ENCODE measurements at places on chromosomes 4 and X. TPM values are rescaled to one million over a fixed set of nuclear protein-coding genes. Genes with fewer than 3 reads are reported as not detected.

- no peak for DNase-seq
These were observed 26.4 kb upstream of the AKAP17A start for GRCh38 chrX:1564750-1565683.

DNA sequence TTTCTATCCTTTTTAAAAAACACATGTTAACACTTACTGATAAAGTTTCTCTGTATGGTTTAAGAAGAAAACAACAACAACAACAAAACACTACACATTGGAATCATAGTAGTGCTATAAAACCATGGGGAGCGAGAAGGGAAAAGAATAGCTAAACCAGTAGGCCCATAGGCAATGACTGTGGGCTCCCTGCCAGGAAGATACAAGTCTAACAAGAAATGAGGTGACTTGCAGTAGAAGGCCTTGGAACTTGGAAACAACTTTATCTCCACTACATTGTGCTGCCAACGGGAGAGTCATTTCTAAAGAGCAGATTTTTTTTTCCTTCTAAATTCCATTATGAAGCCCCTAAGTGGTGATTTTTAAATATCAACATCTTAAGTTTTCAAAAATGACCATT, 78.0 kb downstream of the GPC4 start:
- no peak for DNase-seq

DNA sequence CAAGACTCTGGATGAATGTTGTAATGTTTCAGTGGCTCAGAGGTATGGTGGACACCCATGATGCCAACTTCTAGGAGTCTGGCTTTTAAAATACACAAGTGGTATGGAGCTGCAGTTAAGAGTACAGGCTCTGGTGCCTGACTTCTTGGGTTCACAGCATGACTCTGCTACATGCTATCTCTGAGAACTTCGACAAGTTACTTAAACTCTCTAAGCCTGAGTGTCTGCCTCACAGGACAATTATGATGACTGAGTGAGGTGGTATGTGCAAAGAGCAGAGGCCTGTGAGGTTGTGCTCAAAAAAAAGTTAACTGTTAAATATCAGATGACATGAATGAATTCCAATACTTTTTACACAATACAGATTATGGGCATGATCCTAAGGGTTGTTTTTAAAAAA, 90.9 kb upstream of the SRD5A3 start:
- DNase-seq = no peak

DNA sequence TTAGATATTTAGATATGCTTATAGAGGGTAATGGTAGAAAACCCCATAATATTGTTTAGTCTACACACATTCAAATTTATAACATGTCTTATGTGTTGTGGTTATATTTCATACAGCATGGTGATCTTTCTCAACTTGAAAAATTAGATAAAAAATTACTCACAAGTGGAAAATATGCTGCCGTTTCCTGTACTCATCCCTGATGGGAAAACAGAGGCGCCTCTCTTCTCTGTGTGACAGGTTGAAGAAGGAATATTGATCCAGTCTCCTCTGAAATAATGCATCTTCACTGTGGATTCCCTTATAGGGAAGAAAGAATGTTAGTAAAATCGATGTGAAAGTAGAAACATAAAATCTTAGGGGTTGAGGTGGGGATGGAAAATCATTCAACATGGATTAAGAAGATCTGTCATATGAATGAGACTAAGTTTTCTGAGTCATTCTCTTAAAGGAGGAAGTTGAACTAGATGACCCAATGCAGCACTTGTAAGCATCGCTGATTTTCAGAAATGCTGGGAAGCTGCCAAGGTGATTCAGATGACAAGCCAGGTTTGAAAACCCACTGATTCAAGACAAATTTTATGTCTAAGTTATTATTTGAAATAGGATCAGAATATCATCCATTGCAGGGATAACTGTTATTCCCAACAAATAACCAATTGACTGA, 70.7 kb downstream of the ANKRD50 start:
- no peak for DNase-seq

The SCRG1 gene
- total RNA-seq = not detected

- DNase-seq = no peak
These were observed 153.5 kb downstream of the PCDH18 start for GRCh38 chr4:137378821-137379220.

- no peak for DNase-seq
These were observed 87.1 kb downstream of the ITIH6 start for GRCh38 chrX:54710920-54711319.

The RAB39B gene
- total RNA-seq = 13.2 TPM

The AKAP4 gene
- not detected for total RNA-seq

The SLC2A9 gene
- total RNA-seq = 0.54 TPM

GRCh38 chrX:48497871-48498270, 10.9 kb upstream of the PORCN start:
- DNase-seq = no peak

DNA sequence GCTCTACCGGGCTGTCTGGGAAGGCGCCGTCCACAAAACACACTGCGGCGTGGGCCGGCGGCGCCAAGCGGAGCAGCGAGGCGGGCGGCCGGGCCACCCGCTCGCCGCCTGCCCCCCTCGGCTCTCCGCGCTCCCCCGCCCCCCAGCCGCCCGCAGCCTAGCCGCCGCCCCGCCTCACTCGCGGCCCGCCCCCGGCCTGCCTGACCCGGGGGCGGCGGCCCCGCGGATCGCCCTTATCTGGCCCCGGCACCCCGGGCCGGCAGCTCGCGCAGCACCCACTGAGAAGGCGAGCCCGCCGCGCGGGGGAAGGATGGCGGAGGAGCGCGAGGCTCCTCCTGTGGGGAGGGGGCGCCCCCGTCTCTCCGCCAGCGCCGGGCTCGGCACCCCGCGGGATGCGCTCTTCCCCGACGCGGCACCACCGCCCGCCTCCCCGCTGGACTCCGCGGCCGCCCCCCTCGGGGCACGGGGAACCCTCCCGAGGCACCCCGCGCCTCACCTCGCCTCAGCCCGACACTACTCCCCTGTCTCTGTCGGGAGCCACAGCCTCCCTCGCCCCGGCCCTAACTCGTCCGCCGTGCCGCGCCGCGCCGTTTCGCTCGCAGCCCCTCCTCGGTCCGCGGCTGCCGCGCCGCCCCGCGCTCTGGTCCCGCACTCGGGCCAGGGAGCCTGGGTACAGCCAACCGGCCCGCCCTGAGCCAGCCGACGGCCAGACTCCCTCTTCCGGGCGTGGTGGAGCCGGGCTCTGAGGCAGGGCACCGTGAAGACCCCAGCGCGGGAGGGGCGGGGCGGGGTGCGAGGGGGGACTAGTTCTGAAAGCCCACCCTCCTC, 566 bp downstream of the ATP11C start:
- peak; percentile 37 for DNase-seq

The VSIG1 gene
- total RNA-seq = 1.2 TPM

DNA sequence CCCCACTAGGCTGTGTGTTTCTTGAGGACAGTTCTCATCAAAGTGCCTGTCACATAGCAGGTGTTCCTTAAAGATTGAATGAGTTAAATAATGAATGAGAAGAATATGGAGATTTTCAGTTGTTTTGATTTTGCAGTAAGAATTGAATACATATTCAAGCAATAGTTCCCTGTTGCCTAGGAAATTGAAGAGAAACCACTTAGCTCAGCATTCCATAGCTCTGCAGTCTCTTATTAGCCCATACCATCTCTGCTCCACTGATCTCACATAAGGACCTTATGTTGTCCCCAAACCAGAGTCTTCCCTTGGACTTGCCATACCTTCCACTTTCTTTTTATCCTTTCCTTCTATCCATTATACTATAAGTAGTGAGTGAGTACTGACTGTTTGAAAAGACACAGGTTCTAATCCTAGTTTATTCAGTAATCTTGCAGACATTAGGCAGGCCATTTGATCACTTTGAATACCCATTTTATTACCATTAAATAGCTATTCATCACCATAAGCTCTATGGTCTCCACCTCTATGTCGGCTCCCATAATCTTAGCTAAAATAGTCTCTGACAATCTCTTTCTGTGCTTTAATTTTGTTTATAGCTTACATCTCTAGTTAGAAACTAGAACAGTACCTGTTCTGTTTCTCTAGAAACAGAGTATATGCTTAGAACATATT, 1059.6 kb upstream of the SLIT2 start:
- DNase-seq = no peak

The CHRDL1 gene
- total RNA-seq = not detected

The SCML1 gene
- 4.1 TPM for total RNA-seq

The TMEM255A gene
- total RNA-seq = not detected

DNA sequence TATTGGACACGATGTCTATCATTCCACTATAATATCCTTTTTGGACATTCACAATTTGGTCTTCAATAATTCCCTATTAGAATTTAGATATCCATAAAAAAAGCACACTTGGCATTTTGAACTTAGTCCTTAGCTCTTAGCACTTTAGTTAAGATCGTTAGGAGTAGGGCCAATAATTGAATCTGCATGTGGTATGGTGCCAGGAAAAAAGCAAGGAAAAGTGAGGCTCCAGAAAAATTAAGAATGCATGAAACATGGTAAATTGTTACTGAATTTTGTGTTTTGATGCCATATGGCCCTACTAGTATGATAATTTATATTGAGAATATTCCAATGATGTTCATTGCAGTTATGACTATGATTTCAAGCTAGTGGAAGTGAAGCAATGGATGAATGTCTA, 53.6 kb upstream of the TEX13A start:
- no peak for DNase-seq

DNA sequence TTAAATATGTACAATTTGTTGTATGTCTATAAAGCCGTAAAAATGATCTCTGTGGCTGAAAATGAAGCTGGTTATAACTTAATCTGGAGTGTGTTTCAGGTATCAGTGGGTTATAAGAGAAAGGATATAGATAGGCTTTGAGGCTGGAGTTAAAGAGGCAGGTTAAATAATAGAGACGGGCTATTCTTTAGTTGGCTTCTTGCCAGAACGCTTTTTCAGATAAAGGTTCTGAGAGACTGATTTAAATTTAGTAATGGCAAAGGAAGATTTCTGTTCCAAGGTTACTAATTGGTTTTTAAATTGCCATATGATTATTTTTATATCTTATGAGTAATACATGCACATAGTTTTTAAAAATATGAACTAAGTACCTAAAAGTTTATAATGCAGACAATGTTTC, 117.4 kb downstream of the AWAT2 start:
- DNase-seq = no peak

The TMEM31 gene
- total RNA-seq = 0.52 TPM

DNA sequence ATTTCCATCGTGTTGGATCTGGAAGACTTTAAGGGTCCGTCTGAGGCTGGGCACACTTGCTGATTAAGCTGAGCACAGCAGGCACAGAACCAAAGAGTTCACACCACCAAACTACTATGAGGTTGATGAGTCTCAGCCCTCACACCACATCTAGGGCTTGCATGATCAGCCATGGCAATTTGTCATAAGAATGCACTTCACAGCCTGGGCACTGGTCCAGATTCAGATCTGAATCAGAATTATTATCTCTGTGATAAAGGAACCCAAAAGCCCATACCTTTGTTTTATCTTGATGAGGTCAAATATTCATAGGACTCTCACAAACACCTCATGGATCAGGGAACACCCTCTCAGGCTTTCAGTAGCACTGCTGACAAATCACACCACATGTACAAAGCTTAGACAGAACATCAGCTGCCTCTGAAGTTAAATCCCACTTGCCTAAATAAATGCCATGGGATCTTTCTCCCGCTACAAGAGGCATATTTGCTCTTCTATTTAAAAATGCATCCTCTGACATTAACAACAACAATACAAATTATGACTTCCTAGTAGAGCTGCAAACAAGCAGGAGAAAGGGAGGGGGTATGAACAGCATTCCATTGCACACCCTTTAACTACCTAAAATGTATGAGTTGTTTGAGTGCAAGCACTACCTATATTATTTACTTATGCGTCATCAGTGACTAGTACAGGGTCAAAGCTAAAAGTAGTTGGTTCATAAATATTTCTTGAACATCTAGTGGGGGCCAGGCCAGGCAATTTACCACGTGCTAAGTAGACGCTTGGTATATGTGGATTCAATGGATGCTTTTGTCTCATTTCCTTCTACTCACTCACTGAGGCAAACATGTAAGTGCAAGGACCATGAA, 186.3 kb upstream of the FGF13 start:
- DNase-seq = no peak

DNA sequence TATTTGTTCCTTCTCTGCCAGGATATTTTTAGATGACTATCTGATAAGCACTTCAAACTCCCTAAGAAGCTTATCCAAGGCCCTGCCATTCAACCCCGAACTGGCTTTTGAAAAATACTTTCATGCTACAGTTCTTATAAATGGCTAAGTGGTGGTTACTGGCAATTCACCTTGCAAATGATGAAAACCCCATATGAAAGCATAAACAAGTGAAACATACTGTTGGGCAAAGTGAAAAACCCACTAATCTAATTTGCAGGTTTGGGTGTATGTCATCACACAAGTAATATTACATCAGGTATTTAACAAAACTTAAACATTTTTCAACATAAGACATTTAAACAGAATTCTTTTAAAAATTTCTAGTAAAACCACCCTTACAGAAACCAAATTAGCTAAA, 31.1 kb downstream of the TAPT1 start:
- no peak for DNase-seq

The ARHGAP36 gene
- not detected for total RNA-seq

The BGN gene
- total RNA-seq = not detected

The TLR1 gene
- total RNA-seq = 1.9 TPM

The PPARGC1A gene
- total RNA-seq = not detected

- DNase-seq = no peak
These were observed 123.5 kb upstream of the EMCN start for GRCh38 chr4:100641336-100641735.

- DNase-seq = no peak
These were observed 13.3 kb downstream of the HNRNPD start for GRCh38 chr4:82360298-82361177.

- DNase-seq = peak; percentile 47
These were observed 99.3 kb upstream of the ARMCX2 start for GRCh38 chrX:101759000-101759399.

The COL4A6 gene
- total RNA-seq = not detected

- DNase-seq = no peak
These were observed 67.9 kb downstream of the TMLHE start for GRCh38 chrX:155544881-155545280.

DNA sequence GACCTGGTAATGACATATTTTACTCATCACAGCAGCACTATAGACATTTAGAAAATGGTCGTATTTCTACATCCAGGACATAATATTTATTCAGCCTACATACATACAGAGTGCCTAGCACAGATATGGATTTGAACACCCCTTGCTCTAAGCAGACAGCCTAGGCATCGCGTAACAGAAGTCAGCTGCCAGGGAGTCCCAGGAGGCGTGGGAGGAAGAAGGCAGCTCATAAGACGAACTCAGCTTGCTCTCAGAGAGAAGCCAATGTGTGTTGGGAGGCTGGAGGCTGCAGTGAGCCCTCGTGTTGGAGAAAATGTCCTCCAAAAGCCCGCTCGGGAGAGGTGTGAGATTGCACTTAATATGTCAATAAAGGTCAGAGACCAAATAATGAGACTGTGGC, 131.6 kb downstream of the BCOR start:
- DNase-seq = no peak

All from activated CD8-positive, alpha-beta T cell treated with anti-CD3 and anti-CD28 coated beads for 36 hours (primary cell).